CD4-positive, alpha-beta T cell treated with Interleukin-4 for 4 hours (primary cell): ENCODE measurements at places on chromosomes 5 and 9.

DNA sequence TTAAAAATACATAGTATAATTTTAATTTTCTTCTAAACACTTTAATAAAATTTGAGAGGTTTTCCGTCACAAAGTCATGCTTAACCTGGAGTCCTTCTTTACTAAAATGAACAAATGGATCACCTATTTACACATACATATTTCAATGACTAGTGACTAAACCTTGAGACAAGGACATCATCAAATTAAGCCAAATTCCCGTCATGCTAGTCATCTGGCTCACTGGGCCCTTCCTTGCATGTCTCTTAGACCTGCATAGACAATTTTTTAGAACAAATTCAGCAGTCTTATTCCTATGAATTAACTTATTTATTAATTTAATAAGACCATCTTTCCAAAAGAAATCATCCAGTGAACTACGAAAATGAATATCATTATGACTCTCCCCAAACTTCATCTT is 26.6 kb downstream of the ERAP2 start:
- no peak for DNase-seq

DNA sequence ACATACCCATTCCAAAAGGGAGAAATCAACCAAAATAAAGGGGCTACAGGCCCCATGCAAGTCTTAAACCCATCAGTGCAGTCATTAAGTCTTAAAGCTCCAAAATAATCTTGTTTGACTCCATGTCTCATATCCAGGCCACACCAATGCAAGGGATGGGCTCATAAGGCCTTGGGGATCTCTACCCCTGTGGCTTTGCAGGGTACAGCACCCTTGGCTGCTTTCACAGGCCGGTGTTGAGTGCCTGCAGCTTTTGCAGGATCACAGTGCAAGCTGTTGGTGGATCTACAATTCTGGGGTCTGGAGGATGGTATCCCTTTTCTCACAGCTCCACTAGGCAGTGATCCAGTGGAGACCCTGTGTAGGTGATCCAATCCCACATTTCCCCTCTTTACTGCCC is 5.0 kb upstream of the SPINK14 start:
- DNase-seq, result no peak

- no peak for DNase-seq
Observed at GRCh38 chr5:52892242-52892878, 96.8 kb upstream of the ITGA2 start.

DNA sequence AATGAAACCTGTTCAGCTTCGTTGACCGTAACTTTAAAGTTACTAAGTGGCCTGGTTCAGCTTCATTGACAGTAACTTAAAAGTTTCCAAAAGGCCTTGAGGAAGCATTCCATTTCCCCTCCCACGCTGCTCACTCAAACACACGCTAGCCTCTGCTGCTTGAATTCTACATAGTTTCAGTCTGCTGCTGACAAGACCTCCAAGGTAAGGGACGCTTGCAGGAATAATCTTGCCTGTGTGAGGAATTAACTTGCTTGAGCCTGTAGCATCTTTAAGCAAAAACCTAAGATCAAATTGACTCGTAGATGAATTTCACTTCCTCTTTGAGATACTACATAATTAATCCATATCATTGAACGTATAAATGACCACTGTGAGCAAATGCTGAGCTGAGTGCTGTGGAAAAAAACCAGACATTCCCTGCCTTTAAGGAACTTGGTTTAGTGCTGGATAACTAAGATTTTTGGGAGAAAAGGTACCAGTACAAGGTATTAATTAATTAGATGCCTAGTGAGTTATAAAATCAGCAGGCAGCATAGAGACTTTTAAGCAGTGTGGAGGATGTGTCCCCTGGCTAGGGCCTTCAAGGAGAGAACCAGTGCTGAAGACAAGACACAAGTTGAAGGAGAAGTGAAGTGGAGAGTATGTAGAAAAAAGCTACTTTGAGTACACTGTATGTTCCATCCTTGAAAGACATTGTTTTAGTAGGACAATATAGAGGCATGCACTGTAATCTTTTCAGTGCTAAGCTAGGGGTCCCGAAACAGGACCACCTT is 39.2 kb downstream of the GRAMD2B start:
- DNase-seq, result no peak

DNA sequence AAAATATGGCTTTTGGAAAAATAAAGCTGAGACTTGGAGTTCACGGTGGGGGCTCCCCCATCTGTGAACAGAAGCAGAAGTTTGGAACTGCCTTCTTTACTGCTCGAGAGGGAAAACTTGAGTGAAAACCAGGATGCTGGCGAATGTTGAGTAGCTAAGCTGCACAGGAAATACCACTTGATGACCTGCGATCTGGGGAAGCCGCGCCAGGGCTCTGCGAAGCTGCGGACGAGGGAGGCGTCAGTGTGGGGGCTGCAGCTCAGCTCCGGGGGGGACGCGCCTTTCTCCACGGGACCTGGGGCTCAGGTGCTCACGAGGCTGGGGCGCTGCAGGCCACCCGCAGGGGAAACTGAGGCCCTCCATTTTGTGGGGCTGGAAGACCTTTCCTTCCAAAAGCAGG is 62.3 kb downstream of the TENT4A start:
- DNase-seq, result no peak

DNA sequence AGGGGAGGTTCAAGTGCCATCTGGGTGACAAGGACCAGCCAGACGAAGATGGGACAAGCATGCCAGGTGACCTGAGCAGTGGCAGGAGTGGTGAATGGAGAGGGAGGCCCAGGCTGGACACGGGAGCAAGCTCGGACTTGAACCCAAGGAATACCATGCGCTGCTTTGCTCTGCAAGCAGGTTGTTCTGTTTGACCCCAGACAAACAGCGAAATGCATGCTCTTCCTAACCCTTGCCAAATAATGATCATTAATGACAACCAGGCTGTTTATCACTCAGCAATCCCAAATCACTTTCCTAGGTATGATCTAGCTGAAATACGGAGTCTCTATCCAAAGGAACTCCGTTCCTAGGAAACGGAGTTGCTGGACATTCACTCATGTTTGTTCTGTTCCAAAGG is 77.4 kb downstream of the PTPDC1 start:
- DNase-seq, result no peak

DNA sequence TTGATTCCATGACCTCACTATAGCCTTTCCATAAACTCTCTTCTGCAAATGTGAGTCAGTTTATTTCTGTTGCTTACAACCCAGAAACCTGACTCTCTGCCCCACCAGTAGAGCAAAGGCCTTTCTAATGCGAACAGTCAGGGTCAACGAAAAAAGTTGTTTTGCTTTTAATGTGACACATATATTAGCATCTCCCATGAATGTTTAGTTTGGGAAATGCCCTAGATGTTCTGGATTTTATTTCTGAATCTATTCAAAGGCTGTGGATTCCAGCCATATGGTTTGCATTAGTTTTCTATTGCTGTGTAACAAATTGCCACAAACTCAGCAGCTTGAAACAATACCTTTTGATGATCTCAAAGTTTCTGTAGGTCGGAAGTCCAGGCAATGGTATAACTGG is 193.5 kb downstream of the GNA14 start:
- no peak for DNase-seq

DNA sequence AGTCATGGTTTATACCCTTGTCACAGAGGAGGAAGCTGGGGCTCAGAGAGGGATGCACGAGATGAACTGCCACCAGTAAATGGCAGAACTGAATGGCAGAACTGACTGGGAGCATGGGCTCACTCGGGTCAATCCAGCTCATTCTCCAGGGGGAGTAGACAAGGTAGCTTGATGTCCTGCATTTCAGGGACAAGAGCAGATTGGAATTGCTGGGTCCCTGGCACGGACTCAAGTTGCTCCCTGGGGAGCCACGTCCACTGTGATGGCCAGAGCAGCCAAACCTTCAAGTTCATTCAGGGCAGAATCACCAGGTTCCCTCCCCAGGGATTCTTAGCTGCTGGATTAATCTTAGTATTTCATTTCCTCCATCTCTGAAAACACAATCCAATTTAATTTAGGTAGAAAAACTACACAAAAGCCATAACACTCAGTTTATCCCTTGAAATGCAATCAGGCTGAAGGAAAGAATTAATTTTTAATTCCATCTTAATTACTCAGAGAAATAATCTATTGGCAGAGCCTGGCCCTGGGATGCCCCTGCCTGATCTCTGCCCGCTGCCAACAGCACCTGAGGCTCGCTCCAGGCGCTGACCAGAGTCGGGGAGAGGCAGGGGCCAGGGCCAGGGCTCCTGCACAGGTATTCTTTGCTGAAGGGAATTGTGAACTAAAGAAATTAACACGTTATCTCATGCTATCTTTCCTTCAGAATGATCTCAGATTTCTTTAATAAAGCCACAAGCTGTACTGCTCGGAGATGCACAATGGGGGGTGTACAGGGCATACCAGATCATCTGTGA is 42.0 kb upstream of the UNC5A start:
- DNase-seq, result no peak

DNA sequence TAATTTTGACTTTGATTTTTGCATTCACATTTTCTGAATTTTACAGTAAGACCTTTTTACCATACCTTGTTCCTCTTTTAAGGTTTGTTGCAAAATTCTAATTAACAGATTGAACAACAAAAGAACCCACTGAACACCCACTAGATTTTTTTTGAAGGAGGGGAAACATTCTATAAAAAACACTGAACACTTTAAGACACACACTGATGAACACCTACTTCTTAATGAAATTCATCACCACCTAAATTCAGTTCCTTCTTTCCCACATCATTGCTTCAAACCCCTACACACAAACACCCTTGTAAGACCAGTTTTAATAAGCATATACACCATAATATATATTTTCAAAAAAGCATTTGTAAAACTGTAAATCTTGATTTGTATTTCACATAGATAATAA is 559.0 kb upstream of the MEF2C start:
- DNase-seq, result no peak

GRCh38 chr5:119171686-119172085 is 100.8 kb downstream of the DMXL1 start:
- no peak for DNase-seq

GRCh38 chr9:121281614-121282276 is 13.8 kb downstream of the GSN start:
- no peak for DNase-seq

- no peak for DNase-seq
Observed at GRCh38 chr5:53996008-53996407, 314.4 kb downstream of the ARL15 start.

DNA sequence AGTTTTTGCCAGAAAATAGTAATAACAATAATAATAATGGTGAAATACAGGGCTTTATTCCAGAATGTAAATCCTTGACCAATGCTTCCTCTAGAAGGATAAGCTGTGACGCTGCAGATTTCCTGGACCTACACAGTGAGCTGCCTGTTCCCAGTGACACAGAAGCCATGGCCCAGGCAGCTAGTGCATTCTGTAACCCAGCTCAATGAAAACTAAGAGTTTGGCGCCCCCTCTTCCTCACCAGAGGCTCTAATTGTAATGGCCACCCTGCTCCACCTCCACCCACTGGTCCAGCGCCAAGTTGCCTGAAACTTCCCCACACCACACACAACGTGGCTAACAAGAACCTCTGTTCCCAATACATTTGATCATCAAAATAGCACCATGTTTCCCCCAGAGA is 248.1 kb downstream of the CETN3 start:
- no peak for DNase-seq

DNA sequence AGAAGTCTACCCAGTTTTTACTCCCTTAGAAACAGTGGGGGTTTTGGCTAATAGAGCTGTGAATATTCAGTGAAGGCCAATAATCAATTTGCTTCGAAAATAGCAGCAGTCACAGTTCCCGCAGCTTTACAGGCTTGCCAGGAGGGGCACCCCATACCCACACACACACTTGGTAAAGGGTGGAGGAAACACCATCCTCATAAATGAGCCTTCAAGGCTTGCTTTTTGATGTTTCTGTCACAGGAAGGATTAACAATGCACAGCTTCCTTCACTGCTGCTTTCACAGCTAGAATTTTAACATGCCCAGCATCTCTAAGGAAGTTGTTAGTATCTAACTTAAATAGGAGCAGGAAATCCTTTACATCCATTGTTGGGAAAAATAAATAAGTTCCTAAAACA is 1247.5 kb upstream of the C9orf72 start:
- DNase-seq, result no peak

DNA sequence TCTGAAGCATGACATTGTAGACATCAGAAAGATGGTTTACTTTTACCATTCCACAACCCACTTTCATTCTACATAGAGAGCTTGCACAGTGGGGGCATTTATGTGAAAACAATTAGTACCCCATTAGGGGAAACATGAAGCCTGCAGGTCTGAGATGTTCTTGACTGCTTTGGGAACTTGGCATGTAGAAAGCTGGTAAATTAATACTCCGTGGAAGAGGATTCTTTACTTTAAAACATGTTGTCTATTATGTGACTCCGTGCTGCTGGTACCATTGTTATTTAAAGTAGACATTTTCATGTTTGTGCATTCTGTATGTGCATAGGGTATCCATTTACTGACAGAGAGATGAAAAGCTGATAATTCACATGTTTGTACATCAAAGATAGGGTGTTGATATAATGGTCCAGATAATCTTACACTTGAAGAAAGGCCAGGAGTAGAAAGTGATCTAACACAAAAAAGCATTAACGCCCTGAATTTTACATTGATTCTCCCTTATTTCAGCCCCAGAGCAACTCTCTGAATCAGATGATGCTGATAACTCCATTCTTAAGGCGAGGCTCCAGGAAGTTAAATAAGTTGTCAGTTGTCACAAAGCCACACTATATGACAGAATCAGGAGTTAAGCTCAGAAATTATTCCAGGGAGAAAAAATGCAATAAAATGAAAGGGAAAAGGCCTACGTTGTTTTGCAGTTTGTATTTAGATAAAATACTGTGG is 50.1 kb upstream of the CD180 start:
- DNase-seq, result no peak
